SHP77 (cell line): ENCODE measurements at places on chromosomes 2 and 18.

DNA sequence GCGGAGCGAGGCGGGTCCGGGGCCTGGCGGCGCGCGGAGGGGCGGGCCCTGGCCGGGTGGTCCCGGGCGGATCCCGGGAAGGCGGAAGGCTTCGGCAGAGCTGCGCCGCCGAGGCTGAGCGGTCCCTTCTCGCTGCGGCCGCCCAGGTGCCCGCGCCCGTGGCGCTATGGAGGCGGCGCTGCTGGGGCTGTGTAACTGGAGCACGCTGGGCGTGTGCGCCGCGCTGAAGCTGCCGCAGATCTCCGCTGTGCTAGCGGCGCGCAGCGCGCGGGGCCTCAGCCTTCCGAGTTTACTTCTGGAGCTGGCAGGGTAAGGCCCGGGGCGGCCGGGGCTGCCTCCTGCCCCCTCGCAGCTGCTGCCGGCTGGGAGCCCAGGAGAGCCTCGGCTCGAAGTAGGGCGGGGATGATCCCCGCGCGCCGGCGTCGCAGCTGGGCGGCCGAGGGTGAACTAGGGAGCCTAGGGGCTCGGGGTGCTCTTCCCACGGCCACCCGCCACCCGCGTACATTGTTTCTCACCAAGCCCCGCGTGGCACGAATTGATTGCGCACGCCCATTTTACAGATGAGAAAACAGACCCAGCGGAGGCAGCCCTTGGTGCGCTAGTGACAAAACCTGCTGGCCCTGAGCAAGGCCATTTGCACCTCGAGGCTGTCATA is at the start of gene SLC66A3:
Gene SLC66A3 (plus strand): TSS at position 87 of the 655 bp plus-strand sequence. CDS start 80 bp downstream, at position 167.
- DNase-seq = peak; percentile 89

DNA sequence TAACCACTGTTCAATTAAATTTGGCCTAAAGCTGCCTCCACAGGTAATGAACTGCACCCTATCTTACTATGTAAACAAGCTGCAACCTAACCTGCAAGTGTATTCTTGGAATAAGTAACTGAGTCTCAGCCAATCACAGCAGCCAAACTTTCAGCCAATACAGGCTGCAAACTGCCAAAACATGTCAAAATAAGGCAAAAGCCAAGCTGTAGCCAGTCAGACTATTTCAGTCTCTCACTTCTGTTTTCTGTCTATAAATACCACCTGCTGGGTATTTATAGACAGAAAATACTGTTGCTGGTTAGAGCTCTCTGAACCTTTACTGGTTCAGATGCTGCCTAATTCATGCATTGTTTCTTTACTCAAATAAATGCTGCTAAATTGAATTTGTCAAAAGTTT is 14.3 kb downstream of the C2orf76 start:
- no peak for DNase-seq

GRCh38 chr18:7830468-7830867 is 263.4 kb downstream of the PTPRM start:
- peak; percentile 23 for DNase-seq

DNA sequence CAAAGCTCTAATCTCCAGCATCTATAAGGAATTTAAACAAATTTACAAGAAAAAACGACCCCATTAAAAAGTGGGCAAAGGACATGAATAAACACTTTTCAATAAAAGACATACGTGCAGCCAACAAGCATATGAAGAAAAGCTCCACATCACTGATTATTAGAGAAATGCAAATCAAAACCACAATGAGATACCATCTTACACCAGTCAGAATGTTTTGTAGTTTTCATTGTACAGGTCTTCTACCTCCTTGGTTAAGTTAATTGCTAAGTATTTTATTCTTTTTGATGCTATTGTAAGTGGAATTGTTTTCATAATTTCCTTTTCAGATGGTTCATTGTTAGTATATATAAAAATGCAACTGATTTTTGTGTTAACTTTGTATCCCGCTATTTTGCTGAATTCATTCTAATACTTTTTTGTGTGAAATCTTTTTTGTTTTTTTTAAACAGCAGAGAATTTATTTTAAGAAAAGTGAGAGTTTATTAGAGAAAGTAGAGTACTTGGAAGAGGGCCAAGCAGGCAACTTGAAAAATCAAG is 40.7 kb downstream of the SLC39A10 start:
- no peak for DNase-seq

DNA sequence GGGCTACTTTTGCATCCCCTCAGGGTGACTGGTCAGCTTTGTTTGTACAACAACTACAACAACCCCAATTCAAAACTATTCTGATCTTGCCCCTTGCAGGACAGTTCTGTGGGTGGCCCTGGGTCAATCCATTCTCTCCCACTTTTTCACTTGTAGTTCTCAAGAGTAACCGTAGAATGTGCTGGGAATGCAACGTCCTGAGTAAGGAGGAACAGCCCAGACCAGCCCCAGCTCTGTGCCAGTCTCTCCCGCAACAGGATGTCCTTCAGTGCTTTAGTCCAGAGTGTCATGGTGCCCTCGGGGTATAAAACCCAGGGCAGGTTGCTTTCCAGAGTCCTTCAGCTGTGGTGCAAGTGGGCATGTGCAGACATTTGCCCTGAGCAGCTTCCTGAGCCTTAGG is 22.1 kb upstream of the TEX51 start:
- DNase-seq = no peak

- no peak for DNase-seq
Measured at GRCh38 chr2:127482031-127482430, 44.3 kb downstream of the IWS1 start.

DNA sequence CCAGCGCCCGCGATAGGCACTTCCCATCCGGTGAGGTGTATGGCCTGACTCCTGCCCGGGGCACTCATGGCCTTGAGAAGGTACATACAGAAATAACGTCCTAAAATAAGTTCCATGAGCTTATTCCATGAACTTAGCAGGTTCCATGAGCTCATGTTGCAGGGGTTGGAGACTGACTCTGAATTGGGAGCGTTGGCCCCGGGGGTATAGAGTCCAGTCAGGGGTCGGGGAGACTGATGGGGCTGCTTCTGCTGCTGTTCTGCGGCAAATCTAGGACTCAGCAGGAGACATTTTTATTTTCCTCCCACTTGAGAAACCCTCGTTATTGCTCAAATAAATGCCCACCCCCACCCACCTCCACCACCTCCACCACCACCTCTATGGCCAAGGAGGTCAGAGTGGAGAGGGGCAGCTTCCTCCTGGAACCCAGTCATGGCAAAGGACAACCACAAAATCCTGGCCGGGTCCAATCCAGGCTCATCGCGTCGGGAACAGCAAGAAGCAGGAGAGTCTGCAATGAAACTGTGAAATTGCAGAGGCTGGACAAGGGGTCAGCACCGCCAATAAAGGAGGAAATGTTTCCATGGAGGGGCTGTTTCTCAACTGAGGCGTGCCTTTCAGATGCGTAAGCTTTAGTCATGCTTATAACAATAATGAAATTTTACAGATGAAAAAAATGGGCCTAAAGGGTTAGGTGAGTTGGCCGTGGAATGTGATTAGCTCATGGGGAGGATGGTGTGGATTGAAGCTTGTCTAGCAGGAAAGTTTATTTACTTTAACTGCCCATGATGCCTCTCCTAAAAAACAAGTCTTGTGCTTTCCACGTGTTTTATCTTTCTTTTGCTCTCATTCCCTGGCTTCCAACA is 136.6 kb upstream of the ALKAL2 start:
- DNase-seq = no peak
